ENCODE measurements at places on chromosomes 4 and X.

DNA sequence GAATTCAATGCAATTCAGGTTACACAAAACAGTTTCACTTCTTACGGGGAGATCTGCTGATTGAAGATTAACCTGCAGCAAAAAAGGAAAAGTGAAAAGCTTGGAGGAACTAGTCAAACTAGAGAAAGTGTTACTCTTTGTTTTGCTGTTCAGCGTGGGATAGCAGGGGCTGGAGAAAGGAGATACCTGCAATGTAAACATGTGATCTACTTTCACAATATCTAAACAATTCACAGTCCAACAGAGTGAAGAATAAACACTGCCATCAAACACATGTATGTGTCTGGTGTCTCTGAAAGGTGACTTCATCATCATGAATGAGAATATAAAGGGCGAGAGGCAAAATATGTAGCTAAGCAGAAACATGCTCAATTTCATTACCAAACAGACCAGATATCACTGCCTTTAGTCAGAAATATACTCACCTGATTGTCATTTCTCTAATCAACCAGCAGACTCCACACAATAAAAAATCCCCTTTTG, 26.4 kb downstream of the NIPAL1 start:
- no peak for DNase-seq

DNA sequence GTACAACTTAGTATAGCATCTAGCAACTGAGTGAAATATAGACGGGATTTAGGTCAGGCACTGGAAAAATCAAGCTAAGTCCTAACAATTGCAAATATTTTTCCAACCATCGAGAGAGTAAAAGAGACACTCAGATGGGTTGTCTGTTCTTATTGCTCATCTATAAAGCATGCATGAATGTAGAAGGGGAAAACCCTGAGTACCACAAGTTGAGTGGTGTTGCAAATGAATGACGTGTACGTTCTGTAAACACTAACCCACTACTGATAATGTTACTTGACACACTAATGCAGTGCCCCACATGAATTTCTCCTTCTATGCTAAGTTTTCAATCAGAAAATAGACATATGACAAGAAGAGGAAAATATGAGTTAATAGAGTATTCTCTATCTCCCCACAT, 211.2 kb downstream of the COX18 start:
- DNase-seq: no peak

DNA sequence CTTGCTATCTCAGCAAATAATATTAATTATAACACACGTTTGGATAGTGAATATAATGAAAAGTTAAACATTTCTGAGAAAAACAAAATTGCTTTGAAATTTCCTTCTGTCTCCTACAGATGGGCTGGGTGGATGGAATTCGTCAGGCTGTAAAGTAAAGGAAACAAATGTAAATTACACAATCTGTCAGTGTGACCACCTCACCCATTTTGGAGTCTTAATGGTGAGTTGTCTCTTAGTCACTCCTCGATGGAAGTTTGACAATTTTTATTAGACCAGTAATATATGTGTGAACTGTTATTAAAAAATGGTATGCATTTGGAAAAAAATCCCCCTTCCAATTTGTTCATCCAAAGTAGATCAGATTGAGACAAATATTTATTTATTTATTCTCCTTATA, 92.5 kb upstream of the BRS3 start:
- no peak for DNase-seq

- DNase-seq: peak; percentile 56
Observed at GRCh38 chrX:3815896-3816664, 102.6 kb upstream of the PRKX start.

- no peak for DNase-seq
Observed at GRCh38 chrX:46770000-46770816, 11.3 kb upstream of the SLC9A7 start.

- DNase-seq: no peak
Observed at GRCh38 chr4:36328130-36328529, 46.7 kb downstream of the DTHD1 start.

GRCh38 chr4:184849185-184849584, 23.4 kb upstream of the ACSL1 start:
- no peak for DNase-seq

GRCh38 chr4:81427344-81427821, 44.3 kb downstream of the RASGEF1B start:
- no peak for DNase-seq

DNA sequence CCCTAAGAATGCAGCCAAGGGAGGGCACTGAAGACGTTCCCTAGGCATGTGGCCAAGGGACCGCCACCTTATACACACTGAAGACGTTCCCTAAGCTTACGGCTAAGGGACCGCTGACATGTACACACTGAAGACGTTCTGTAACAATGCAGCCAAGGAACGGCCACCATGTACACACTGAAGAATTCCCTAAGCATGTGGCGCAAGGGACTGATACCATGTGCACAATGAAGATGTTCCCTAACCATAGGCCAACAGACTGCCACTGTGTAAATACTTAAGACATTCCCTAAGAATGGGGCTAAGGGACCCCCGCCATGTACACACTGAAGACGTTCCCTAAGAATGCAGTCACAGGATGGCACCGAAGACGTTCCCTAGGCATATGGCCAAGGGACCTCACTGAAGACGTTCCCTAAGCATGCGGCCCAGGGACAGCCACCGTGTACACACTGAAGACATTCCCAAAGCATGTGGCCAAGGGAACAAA, 36.1 kb downstream of the DHRSX start:
- no peak for DNase-seq

- no peak for DNase-seq
Observed at GRCh38 chr4:118249890-118250289, 102.9 kb downstream of the PRSS12 start.

DNA sequence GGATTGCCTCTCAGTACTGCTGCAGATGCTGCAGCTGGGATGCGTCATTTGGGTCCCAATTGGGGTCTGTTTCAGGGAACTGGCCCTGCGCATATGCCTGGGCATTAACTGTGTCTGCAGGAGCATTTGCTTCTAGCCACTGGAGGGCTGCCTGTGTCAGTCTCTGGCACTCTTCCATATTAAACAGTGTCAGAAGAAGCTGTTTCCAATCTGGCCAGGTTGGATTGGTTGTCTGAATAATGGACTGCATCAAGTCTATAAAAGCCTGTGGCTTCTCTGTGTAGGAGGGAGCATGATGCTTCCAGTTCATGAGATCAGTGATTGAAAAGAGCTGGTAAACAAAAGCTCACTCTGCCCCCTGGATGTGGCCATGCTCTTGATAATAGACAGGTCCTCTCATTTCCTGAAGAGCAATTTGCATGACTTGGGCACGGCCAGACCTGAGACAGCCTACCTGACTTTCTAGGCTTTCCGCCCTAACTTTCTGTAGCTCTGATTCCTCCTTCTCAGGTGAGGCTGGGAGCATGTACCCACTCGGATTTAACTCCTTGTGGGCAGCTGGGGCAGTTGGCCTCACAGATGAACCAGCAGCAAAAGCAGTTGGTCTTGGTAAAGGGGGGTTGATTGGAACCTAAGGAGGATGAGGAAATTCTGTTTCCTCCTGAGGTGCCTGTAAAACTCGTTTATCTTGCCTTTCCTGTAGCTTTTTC, 29.2 kb downstream of the SULT1E1 start:
- no peak for DNase-seq

DNA sequence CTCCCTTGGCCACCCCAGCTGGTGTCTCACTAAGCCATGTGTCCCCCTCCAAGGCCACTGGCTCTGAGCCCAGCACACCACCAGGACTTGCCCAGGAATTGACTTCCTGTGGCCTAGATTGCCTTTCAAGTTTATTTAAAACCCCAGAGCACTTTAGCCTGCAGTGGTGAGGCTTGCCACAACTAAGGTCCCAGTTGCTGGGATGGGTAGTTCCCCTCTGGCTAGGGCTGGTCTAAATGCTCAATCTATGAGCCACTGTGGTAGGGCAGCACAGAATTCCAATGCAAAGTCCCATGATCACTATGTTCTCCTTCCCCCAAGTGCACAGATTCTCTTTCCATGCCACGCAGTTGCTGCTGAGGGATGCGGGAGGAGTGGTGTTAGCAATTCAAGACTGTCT, 61.1 kb upstream of the HCCS start:
- no peak for DNase-seq

DNA sequence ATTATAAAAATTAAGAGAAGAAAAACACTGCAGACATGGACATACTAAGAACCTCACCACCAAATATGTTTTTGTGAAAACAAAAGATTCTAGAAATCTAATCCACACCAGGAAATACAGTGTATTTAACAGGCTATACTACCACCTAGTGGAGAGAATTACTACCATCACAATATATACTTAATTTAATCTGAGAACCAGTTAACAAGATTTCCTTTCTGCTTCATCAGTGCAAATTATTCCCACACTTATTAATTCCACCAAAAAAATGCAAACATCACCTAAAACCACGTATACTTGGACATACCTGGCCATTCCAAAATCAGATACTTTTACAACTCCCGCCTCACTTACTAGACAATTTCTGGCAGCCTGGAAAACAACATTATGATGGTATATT, 7.0 kb upstream of the TXK start:
- DNase-seq: peak; percentile 69

- DNase-seq: no peak
Observed at GRCh38 chr4:99610605-99611175, 36.1 kb downstream of the MTTP start.

- no peak for DNase-seq
Observed at GRCh38 chr4:8099981-8100464, 58.6 kb downstream of the ABLIM2 start.

GRCh38 chrX:662126-662525, 31.5 kb downstream of the SHOX start:
- no peak for DNase-seq

Data from OCI-LY7 (cell line).